ENCODE measurements at places on chromosomes 16 and 17.
A peak's percentile ranks its signal among the peaks of the same experiment; 100 is the strongest.

GRCh38 chr17:13474073-13474800 is 127.5 kb downstream of the HS3ST3A1 start:
- DNase-seq: no peak

GRCh38 chr16:67193536-67193935 is 1.6 kb downstream of the E2F4 start:
- DNase-seq: peak; percentile 41

GRCh38 chr16:11985250-11985649 is 8.7 kb downstream of the SNX29 start:
- DNase-seq: no peak

GRCh38 chr16:27199235-27199586 is 4.1 kb upstream of the KDM8 start:
- no peak for DNase-seq

GRCh38 chr17:75645501-75645888 is 12.3 kb downstream of the SMIM5 start:
- DNase-seq: peak; percentile 45

- DNase-seq: peak; percentile 23
Measured at GRCh38 chr17:67359960-67360791, 6.2 kb downstream of the PSMD12 start.

- DNase-seq: no peak
Measured at GRCh38 chr17:80497726-80498241, 21.4 kb upstream of the NPTX1 start.

DNA sequence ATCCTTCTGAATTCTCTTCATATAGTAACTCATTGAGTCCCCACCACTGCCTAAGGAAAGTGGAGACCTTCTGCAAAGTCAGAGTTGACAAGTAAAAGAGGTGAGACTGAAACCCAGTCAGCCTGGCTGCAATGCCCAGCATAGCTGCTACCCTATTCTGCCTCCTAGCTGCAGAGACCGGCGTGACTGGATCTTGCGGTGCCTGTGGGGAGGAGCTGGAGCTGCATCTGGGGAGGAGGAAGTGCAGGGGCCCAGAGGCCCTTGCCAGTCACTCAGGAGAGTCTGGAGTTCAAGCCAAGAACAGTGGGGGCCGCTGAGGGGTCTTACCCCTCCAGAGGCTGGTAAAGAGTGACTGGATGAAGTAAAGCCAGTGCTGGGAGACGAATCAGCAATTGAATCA is 35.0 kb upstream of the ZNF423 start:
- no peak for DNase-seq

GRCh38 chr16:20404637-20405036 is at the start of gene PDILT:
Gene PDILT (minus strand): TSS chr16:20404737. CDS start chr16:20399300, 5,437 bp downstream.
- DNase-seq: no peak

- no peak for DNase-seq
Measured at GRCh38 chr17:80032614-80033171, 3.0 kb downstream of the TBC1D16 start.

DNA sequence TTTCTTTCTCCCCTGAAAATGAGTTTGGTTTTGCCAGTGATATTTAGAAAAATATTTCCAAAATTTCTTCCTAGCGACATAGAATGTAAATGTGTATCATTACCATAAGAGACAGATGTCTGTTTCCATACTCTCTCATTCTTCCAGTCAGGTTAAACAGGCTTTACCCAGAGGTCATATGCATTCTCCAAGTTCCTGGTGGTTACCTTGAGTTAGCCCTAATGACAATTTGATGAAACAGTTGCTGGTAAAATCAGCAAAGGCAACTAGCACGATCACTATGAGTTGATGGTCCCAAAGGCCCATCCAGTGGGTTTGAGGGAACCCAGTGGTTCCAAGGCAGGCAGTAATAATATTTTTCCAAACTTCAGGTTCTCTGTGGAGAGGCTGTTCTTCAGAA is 103.6 kb upstream of the TBX2 start:
- no peak for DNase-seq

- peak; percentile 78 for DNase-seq
Measured at GRCh38 chr17:74210191-74211140, 2.9 kb upstream of the TTYH2 start.

DNA sequence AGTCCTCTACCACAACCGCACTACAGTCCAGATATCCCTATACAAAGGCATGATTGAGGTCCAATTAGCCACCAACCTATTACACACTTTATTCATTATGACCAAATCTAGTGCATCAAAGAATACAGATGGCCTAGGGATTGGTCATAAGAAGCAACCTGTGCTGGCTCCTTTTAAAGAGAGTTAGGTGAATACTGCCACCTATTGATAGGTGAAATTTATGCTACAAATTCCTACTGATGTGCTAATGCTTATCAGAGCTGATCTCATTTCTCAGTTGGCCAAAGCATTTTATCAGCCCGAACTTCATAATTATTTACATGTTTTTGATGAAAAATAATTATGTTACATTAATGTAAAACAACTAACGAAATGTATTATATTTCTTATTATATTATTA is 166.3 kb downstream of the ANKFN1 start:
- DNase-seq: peak; percentile 6

DNA sequence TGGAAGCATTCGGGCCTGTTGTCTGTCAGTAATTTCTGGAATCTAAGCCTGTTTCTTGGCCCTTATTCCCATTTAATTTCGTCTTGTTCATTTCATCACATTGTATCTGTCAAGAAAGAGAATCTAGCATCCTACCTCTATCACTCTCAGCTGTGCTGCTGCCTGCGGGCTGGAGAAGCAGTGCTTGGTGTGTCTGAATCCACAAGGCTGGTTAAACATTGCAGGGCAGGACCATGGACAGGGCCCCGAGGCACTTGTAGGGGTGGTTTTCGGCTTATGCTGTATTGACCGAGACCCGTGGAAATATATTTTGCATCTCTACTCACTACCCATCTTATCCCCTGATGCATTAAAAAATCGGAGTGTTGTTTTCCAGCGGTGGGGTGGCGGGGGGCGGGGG is 3.1 kb downstream of the RAB11FIP4 start:
- DNase-seq: no peak

GRCh38 chr16:15616475-15617165 is 26.3 kb downstream of the MARF1 start:
- DNase-seq: no peak

DNA sequence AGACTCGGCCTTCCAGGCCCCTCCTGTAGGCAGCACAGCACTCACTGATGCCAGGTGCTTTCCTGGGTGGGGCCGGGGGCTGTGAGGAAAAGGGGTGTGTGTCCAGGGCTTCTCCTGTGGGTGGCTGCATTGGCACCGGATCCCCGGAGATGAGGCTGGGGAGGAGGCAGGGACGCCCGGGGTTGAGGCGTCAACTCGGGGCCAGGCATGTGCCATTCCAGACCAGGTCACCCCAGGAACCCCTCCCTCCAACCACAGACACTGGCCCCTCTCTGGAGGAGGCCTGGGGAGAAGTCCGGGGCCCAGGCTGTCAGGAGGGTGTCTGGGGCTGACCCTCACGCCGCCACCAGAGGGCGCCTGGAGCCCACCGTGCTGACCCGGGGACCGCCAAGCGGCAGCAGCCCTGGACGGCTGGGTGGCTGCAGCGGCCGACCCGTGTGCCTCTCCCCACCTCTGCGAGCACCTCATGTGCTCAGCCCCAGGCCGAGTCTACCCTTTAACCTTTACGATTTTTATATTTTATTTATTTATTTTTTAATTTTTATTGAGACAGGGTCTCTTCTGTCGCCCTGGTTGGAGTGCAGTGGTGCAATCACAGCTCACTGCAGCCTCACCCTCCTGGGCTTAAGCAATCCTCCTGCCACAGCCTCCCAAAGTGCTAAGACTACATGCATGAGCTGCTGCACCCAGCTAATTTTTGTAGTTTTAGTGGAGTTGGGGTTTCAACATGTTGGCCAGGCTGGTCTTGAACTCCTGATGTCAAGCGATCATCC is 3.2 kb upstream of the METRN start:
- DNase-seq: peak; percentile 77

- DNase-seq: no peak
Measured at GRCh38 chr17:77546772-77547241, 406.0 kb downstream of the SEC14L1 start.

DNA sequence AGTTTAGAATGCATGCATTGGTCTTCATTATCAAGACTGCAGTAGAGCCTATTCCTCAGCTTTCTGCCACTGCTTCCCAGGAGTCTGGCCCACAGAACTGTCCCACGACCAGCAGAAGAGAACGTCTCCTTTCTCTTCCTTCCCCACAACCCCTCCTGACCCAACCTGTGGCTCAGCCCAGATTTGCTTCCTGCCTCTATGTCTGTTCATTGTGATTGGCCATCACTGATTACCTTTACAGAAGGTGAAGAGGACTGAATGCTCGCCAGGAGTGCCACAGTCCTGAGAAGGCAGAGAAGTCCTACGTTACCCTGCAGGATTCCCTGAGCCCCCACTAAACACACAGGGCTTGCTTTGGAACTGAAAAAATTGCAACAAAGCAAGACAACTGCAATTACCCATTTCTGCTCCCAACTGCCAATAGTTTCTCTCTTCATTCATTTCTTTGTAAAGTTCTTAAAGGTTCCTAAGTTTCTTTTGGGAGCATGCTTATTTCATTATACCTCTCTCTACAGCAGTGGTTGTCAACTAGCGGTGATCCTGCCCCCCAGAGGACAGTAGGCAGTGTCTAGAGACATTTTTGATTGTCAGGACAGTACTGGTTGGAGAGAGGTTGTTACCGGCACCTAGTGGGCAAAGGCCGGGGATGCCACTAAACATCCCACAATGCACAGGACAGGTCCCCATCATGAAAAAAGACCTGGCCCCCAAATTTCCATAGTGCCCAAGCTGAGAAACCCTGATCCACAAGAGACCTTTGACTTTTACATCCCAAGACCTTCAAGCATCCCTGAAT is 4.5 kb upstream of the NAT9 start:
- peak; percentile 15 for DNase-seq

- no peak for DNase-seq
Measured at GRCh38 chr17:17512866-17513265, 16.7 kb upstream of the RASD1 start.

DNA sequence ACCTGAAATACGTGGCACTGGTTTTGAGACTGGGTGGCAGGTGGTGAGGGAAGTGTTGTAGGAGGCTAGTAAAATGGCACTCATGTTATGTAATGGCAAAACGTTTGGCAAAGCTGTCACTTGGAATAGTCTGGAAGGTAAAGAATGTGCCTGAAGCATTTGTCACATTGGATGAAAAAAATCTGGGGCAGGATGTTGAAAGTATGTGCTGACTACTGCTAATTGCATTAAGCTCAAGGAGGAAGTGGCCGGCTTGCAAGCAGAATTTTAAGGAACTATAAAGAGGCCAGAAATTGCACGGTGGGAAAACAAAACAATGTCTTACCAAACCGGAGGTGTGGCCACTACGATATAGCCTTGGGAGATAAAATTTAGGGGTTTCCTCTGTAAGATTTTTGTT is 26.6 kb upstream of the NLRP1 start:
- DNase-seq: no peak

- DNase-seq: no peak
Measured at GRCh38 chr16:77816293-77816692, 27.9 kb downstream of the VAT1L start.

- no peak for DNase-seq
Measured at GRCh38 chr17:32849879-32850278, 27.0 kb downstream of the MYO1D start.

DNA sequence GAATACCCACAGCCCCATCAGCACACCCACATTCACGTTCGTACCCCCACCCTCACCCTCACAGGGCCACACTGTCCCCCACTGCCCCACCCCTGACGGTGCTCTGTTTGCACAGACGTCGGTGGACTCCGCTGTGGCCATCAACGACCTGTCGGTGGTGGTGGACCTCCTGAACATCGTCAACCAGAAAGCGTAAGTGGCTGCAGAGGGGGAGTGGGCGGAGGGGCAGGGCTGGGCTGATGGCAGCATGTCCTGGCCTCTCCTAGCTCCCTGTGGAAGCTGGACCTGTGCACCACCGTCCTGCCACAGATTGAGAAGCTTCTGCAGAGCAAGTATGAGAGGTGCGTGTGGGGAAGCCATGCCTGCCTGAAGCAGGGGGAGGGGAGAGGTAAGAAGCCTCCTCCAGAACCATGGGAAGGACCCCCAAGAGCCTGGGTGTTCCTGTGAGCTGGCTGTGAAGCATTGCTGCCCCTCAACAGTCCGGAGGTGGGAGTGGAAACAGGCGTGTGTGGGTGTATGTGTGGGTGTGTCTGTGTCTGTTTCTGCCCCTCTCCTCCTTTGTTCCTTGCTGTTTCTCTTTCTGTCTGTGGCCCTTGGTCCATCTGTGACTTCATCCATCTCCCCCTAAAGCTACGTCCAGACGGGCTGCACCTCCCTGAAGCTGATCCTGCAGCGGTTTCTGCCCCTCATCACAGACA is 20.3 kb downstream of the KATNB1 start:
- no peak for DNase-seq
